ENCODE measurements at places on chromosomes 1 and 21.
A peak's percentile ranks its signal among the peaks of the same experiment; 100 is the strongest.

DNA sequence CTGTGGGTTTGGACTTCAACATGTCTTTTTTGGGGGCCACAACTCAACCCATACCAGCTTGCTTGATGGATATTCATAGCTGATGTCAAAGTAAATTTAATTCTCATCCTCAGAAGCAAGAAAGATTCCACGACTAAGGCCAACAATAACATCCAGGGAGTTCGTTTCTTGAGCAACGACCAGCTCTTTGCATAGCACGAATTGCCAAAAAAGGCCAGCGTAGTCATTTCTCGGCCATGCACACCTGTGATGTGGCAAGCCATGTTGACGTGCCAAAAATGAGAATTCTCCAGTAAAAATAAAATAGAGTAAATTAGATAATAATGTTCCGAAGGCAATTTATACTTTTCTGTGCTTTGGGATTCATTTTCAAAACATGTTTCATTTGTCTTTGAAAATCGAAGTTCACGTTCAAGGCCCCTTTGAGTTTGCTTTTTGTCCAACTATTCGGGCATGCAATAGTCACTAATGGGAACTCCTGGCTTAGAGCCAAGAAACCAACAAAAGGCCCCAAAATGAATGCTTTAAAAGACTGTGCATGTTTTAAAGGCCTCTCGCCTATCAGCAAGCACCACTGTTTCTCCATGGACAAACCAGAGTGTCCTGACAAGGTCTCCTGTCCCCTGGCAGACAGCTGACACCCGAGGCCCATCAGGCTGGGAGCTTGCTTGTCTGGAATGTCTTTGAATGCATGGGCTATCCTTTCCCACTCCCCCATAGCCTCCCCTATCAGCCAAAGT, 14.4 kb upstream of the IGSF5 start:
- DNase-seq: no peak

GRCh38 chr1:156114101-156114918, at the start of gene LMNA:
TSS of gene LMNA (plus strand) at chr1:156114711. CDS start at chr1:156114919, 208 bp downstream.
- DNase-seq: peak; percentile 98

GRCh38 chr1:30366911-30367310, 356.5 kb downstream of the MATN1 start:
- DNase-seq: no peak

GRCh38 chr1:183186841-183187240, 777 bp downstream of the LAMC2 start:
- DNase-seq: no peak

DNA sequence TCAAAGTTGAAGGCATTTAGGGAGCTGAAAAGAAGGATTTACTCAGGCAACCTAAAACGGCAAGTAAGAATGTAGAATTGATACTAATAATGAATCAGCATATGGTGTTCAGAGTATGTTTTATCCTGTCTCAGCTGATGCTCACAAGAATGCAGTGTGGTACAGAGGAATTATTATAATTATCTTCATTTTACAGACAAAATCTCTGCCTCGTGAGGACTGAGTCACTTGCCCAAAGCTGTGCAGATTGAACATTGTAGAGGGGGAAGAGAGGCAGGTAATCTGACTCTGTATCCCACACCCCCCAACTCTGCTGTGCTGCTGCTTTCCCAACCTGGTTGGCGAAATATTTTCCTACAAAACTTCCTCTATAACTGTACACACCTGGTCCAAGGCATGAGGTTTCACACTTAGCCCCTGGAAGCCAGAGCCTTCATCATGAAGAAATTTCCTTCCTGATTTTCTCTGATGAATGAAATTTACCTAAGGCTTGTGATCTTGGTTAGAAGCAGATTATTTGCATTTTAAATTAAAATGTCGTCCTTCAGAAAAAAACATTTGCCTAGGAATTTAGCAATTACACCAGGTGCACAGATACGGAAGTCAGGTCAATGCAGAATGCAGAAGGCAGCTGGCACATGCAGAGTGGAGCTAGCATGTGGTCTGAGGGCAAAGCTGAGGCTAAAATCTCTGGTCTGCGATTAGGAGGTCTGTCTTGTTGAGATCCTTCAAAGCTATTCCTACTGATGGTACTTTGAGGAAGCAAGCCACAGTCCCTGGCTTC, 52.8 kb downstream of the DPT start:
- no peak for DNase-seq

GRCh38 chr1:205470131-205470530, 14.3 kb upstream of the BLACAT1 start:
- DNase-seq: no peak

GRCh38 chr1:112849425-112850033, 106.5 kb downstream of the SLC16A1 start:
- peak; percentile 29 for DNase-seq

GRCh38 chr1:233166896-233167295, 128.6 kb downstream of the PCNX2 start:
- no peak for DNase-seq

GRCh38 chr1:85047472-85048295, 616 bp downstream of the MCOLN3 start:
- no peak for DNase-seq
